Prostate gland (tissue), 2 donors: ENCODE measurements at places on chromosomes 11 and 22.
A peak's percentile ranks its signal among the peaks of the same experiment; 100 is the strongest.

DNA sequence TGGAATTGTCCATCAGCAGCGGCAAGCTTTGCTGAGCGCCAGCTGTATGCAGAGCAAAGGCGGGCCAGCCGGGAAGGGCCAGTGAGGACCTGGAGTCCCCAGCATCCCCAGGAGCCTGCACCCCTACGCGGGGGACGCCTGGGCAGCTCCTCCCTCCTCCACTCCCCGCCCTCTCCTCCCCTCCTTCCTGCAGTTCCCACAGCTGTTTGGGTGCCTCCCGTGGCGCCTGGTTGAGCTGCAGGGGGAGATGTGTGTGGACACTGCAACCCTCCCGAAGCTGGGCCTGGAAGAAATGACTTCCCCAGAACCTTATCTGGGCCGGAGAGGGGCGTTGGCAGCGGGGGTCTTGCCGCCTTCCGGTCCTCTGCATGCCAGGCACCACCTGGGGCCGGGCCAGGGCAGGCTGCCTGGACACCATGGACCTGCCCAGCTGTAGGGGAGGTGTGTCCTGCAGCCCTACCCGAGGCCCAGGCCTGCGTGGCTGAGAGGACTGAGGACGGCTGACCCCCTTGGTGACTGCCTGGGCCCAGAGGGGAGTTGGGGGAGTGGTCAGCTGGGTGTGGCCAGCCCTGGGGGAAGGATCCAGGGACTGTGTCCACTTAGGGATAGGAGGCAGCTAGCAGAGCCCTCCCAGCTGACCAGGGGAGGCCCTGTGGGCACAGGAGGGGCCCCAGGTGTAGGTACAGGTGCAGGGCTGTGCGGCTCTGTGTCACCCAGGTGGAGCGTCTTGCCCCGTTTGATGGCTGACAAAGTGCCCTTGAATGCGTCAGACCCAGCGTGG is 16.8 kb upstream of the MUC6 start:
- DNase-seq: no peak

DNA sequence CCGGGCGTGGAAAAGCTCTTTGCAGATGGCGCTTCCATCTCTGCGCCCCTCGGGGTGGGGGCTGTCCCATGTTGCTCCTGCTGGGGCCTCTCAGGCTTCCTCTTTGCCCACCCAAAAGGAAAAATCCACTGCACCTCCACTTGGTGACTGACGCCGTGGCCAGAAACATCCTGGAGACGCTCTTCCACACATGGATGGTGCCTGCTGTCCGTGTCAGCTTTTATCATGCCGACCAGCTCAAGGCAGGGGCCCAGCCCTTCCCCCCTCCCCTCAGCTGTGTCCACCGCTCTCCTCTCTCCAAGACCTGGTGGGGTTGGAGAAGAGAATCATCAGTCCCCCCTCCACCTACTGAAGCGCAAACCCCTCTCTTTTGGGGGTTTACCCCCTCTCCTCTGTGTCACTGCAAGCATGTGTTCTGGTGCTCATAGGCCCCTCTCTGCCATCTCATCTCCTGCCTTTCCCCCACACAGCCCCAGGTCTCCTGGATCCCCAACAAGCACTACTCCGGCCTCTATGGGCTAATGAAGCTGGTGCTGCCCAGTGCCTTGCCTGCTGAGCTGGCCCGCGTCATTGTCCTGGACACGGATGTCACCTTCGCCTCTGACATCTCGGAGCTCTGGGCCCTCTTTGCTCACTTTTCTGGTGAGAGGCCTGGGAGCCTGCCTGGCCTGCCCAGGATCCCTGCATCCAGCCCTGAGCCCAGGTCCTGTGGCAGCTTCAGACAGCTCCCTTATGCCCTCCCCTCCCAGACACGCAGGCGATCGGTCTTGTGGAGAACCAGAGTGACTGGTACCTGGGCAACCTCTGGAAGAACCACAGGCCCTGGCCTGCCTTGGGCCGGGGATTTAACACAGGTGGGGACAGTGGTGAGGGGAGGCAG is 1.8 kb downstream of the LARGE2 start:
- DNase-seq: no peak

DNA sequence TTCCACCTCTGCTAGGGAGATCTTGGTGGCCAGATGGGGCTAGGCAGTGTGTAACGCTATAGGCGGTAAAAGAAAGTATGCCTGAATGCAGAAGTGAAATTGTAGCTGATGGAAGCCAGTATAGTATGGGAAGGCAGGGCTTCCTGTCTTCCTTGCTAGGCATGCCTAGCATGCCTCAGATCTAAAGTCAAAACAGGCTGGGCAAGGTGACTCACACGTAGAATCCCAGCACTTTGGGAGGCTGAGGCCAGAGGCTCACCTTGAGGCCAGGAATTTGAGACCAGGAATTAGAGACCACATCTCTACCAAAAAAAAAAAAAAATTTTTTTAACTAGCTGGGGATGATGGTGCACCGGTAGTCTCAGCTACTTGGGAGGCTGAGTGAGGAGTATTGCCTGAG is 281.7 kb upstream of the MTNR1B start:
- DNase-seq: no peak

DNA sequence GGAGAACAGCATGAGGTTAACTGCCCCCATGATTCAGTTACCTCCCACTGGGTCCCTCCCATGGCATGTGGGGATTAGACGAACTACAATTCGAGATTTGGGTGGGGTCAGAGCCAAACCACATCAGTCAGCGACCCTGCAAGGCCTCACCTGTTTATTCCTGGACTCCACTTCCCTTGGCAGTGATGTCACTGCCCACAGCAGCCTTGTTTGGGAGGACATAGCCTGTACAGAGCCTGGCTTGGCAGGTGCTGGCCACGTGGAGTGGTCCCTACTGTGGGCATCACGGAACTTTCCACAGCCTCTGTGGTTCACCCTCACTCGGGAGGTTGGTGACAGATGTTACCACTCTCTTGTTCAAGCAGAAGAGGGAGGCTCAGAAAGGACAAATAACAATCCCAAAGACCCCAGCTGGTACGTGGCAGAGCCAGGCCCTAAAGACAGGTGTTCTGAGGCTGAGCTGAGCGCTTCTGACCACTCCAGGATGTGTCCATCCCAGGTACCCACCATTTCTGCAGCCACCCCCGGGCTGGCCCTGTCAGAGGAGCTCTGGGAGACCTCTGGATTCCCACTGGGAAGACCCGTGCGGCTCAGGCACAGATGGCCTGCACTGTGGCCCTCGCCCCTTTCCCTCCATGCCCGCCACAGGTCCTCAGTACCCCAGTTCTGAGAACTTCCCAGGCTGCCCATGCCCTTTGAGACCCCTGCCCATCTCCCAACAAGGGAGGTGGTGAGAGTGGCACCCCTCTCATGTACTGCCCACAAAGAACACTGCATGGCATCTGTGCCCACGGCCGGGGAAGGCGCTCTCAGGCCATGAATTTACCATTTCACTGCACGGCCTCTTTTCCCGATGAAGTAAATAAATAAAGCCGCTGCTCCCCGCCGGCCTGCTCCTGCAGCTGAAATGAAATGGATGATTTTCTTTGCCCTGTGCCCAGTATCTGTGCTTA is 605.8 kb downstream of the TBC1D22A start:
- no peak for DNase-seq

DNA sequence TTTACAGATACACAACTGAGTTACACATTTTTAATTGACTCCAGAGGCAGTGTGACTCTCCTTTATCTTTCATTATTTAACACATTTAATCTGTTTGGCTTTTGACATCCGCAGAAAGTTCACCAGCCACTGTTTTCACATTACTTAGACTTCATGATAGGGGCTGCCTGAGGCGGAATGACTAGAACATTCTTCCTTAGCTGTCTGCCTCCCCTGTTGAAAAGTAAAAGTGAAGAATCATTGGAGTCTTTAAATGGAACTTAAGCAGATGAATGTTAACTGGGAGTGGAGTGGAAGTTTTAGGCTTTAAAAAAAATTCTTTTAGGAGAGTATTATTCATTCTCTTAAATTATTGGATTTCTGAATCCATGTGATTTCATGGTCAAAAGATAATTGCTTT is 229.2 kb upstream of the MTNR1B start:
- no peak for DNase-seq

DNA sequence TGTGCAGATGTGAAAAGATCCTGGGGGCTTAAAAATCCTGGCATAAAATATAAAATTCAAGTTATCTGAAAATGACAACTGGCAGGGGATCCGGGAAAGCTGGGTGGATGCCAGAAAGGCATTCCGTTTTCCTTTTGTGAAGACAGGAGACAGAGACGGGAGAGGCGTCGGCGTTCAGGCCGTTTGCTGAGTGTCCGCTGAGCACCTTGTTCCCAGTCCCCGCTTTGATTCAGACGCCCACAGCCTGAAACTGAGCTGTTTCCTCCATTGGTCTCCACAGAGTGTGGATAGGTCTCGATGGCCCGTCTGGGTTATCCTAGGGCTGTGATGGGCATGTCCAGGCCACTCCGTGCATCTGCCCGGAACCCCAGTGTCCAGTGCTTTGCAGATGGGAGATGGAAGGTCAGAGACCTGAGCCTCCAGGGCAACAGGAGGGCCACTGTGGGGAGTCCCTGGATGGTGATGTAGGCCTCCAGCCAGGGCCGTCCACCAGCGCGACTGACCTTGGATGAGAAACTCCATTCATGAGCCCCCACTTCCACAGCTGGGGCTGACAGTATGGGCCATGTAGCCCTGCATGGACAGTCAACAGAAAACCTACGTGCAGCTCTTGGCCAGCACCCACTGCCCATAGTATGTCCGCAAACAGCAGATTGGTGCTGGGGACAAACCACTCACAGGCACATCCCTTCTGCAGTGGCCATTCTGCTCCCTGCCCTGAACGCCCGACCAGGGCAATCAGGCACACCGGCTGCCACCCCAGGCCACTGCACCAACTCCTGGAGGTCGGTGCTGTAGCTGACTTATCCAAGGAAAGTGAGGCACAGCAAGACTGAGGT is 11.6 kb downstream of the MRGPRF start:
- DNase-seq: no peak

GRCh38 chr11:122717264-122717867 is 61.8 kb downstream of the UBASH3B start:
- DNase-seq: no peak

- DNase-seq: peak; percentile 54
Observed at GRCh38 chr11:33987975-33988580, 63.5 kb upstream of the CAPRIN1 start.

- DNase-seq: peak; percentile 37
Observed at GRCh38 chr11:112962579-112963367, 1.6 kb downstream of the NCAM1 start.

GRCh38 chr11:42870480-42870879 is 441.3 kb upstream of the API5 start:
- DNase-seq: no peak

DNA sequence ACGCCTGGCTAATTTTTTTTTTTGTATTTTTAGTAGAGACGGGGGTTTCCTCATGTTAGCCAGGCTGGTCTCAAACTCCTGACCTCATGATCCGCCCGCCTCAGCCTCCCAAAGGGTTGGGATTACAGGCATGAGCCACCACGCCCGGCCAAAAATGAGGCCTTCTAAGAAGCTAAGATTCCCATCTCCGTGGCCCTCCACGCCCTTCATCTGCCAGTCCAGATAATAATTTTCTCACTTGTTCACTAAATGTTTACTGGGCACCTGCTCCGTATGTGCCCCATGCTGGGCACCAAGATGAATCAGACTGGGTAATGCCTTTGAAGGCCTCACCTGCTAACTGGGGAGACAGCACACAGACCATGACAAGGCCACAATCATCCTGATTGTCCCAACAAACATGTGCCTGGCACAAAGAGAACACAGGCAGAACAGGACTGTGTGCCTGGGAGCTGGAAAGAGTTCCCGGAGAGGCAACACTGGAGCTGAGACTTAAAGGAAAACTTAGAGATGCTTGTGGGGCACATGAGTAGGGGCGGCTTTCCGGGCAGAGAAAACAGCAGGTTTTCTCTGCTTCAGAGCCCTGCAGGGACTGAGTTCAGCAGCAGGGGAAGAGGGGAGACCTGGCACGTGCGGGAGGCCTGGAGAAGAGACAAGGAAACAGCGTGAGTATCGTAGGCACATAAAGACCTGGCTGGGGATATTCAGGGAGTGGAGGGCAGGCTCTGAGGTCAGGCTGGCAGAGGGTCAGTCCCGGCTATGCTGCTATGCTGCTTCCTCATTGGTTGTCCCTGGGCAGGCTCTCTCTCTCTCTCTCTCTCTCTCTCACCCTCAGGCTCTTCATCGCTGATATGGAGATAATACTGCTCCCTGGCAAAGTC is 2.4 kb downstream of the KIAA0930 start:
- no peak for DNase-seq

GRCh38 chr11:126139111-126140091 is 72.0 kb downstream of the RPUSD4 start:
- no peak for DNase-seq

DNA sequence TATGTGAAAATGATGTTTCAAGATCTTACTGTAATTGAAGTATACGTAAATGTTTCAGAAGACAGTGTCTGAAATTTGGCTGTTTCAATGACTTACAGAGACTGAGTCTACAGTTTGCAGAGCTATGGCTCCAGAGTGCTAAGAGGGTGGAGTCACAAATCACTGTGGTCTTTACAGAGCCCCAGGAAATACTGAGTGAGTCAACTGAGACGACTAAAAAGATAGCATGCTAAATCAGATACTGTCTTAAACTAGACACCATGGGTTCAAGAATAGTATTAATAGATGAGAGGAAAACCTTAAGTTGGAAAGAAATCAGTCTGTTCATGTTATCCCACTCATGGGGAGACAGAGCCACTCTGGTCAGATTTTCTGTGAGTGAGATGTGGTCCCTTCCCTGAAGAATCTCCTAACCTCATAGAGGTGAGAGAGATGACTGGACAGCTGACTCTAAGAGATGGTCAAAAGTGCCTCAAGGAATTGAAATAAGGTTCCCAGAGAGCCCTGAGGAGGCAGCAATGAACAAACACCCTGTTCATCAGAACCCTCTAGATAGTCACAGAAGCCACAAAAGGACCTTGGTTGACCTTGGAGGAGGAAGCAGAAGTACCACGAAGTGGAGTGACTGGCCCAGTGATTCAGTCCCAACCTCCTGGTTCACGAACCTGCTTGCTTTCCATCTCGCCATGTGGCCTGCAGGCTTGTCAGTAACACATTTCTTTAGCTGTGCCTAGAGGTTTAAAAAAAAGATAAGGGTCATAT is 30.2 kb downstream of the C11orf91 start:
- no peak for DNase-seq

- DNase-seq: no peak
Observed at GRCh38 chr11:128533472-128533871, 53.9 kb downstream of the ETS1 start.
